ENCODE measurements at places on chromosomes 6 and 20.
A peak's percentile ranks its signal among the peaks of the same experiment; 100 is the strongest.

- peak; percentile 64 for DNase-seq
These were observed 13.0 kb downstream of the SERPINB6 start for GRCh38 chr6:2958331-2958711.

DNA sequence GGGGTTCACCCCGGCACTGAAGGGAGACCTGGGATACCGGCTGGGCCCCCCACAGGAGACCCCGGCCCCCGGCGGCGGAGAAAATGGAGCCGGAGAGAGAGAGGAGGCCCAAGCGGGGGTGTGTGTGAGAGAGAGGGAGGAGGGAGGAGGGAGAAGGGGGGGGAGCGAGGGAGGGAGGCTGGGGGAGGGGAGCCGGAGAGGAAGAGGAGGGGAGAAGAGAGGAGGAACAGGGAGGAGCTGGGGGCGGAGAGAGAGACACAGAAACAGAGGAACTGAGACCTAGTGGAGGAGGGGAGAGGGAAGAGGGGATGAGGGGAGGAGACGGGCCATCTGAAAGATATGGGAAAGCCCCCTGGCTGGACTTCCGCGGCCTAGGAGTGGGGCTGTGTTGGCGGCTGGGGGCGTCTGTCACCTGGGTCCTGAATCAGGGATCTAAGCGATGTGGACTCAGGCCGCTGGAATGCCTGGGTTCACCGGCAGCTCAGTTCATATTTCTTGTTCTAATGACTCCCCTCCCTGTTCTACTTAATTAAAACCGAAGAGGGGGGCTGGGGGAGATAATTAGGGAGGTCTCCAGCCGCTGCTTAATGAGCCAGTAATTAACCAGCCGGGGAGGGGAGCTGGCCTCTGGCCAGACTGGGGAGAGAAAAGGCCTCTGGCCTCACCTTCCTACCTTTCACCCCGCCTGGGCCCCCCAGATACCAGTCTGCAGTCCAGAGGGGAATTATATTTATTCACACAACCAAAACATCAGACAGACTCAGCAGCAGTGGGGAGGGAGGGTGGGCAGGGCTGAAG, at the start of gene PBX2:
TSS of gene PBX2 (minus strand) at position 149 of the 798 bp plus-strand sequence. CDS start 287 bp downstream, outside the sequence.
- peak; percentile 94 for DNase-seq

DNA sequence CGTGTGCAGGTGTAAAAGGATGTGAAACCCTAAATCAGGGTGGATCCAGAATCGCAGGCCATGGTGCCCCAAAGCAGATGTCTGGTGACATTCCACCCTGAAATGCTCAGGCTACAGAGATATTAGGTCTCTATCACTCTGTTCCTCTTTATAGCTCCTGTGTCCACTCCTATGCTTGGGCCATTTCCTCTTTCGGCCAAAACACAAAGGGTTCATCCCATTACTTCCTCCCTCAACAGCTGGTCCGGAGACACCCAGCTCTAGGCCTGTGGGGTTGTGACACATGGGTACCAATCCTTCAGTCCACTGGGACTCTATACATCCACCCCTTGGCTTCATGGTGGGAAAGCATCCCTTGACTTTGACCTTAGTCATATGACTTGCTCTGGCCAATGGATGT, 1.7 kb upstream of the SIGLEC1 start:
- DNase-seq: peak; percentile 85

DNA sequence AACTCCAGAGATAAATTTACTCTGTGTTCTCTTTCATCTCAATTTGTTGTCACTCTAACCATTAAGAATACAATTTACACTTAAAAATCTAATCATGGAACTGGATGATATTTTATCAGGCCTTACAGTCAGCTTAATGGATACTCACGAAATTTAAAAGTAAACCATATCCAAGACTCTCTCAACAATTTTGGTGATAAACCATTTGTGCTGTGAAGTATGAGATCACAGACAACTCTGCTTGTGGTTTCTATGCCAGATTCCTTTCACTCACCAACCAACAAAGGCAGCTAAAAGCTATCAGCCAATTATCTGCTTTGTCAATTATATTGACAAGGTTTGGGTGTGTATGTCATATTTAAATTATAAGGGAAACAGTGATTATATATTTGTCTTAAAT, 155.8 kb downstream of the TRDN start:
- DNase-seq: no peak

DNA sequence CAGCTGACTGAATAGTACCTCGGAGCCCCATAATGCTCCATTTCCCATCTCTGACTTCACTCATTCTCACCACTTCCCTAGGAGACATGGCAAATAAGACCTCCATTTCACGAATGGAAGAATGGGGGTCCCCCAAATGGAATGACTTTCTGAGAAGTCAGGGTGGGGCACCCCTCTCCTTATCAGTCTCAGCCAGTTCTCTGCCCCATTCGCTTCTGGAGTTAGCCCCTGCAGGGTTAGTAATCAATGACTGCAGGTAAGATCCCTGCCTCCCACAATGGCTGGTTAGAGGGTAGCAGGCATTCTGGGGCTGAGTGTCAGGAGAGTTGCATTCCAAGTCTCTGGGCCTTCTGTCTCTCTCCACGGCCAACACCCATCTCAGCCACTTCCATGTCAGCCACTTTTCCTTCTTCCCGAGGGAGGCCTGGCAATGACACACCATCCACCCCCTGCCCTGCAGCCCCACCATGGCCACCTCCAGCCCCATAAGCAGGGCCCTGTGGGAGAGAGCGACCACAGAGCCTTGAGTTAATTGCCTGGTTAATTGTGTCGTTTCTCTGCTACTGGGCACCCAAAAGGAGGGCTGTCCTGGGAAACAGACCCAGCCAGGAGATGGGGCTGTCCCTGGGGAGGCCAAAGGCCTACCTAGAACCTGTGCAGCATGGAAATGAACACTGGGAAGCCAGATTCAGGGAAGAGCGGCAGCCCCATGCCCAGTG, 13.4 kb downstream of the CCDC167 start:
- no peak for DNase-seq

Measured in inflammatory macrophage treated with lipopolysaccharide for 4 hours (primary cell).